ENCODE measurements at places on chromosomes 2 and 18.

GRCh38 chr2:200619279-200619678, 33.5 kb downstream of the AOX1 start:
- DNase-seq: no peak

- no peak for DNase-seq
Observed at GRCh38 chr18:35935805-35936204, 36.7 kb upstream of the RMP24 start.

GRCh38 chr2:196201229-196202009, 30.0 kb upstream of the STK17B start:
- DNase-seq: no peak

DNA sequence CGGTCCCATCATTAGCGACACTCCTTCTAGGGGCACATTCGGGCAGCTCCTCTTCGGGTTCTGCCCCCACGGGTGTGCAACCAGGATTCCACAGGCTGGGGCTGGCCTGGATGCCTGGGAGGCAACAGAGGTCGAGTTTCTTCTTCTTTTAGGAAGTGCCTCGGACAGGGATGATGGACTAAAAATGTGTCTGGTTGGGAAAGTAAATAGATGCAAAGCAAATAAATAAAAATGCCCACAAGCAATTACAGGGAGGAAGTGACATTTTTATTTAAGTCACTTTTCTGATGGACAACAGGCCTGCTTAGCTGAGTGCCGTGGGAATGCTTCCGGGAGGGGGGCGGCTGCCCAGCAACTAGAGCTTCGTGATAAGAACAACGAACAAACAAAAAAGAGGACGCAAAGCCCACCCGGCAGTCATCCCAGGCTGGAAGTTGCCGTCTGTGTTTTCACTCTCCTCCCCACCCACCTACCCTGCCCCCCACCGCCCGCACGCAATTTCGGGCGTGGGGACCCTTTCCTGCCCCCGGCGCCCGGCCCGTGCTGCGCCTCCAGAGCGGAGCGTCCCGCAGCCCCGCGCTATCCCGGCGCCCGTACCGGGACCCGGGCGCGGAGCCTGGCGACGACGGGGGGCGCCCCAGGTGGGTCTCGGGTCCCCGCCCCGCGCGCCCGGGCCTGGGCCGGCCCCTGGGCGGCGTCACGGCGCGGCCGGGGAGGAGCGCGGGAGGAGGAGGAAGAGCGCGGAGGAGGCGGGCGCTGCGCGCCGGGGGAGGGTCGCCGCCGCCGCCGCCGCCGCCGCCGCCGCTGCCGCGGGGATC, 412 bp upstream of the NCK2 start:
- DNase-seq: no peak

- no peak for DNase-seq
Observed at GRCh38 chr18:42486271-42486670, 531.2 kb downstream of the PIK3C3 start.

DNA sequence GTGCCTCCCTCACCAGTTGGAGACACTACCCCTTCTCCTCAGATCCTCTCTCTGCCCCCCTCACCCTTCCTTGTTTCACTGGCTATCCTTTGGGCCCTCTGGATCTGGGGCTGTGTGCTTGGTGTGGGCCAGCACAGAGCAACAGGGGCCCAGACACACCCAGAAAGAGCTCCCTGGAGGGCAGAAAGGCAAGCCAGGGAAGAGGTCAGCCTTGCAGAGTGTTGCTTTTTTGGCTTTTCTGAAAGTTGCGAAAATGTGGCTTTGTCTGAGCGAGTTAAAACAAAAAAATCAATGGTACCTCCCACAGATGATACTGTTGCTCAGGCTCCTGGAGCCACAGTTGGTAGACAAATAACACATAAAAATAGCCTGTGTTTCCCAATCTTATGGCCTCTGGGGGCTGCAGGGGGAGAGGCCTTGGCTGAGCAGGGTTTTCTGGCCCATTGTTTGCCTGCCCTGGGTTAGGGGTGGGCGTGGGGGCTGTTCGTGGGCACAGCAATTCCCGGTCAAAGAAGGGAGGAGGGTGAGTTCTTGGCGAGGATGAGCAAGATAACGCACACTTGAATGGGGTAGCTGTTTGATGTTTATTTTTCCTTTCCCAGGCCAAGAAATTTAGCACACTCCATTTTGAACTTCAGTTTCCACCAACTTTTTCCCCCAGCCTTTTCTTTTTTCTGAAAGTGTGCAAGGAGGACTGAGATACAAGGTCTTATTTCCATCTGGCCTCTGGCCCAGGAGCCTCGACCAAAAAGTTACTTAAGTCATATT, 167.0 kb upstream of the HAAO start:
- DNase-seq: no peak

- DNase-seq: no peak
Observed at GRCh38 chr18:69495841-69496533, 95.3 kb downstream of the DOK6 start.

DNA sequence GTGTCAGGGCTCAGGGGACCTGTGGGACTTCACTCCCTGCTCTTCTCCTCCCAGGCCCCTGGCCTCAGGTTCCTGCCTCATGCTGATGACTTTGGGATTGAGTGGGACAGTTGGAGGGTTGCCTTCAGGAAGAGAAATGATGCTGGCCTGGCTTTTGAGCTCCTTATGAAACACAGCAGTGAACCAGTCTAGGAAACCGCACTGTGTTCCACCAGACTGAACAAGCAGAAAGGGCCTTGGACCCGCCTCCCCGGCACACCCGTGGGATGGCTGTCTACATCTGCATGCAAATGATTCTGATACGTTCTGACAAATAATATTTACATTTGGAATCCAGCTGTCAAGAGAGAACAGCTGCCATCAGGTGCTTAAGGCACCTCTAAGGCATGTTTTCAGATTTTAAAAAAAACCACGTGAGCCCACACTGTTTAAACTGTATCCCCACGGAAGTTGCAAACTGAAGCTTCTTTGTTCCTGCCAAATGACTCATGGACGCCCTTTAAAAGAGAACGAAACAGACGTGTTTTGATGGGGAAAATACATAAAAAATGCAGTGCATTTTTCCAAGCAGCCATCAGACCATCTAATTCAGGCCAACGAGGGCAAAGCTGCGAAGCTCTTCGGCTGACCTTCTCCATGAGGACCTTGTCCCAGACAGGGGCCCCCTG, 27.6 kb upstream of the ASAP2 start:
- peak; percentile 83 for DNase-seq
